ENCODE measurements at places on chromosomes 4 and X.

DNA sequence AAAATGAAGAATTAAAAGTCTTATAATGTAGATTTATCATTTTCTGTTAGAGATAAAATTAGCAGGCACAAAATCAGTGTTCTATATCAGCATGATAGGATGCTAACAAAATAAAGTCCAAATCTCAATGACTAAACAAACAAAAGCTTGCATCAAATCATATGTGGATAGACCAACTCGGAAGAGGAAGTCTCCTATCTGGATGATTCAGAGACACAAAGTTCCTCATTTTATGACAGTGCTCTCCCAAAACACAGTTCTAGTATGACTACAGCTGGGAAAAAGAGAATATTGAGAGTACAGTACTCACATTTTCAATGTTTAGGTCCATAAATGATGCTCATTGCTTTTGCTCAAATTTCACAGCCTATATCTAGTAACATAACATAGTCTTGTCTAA is 376.1 kb upstream of the CTSO start:
- no peak for DNase-seq

DNA sequence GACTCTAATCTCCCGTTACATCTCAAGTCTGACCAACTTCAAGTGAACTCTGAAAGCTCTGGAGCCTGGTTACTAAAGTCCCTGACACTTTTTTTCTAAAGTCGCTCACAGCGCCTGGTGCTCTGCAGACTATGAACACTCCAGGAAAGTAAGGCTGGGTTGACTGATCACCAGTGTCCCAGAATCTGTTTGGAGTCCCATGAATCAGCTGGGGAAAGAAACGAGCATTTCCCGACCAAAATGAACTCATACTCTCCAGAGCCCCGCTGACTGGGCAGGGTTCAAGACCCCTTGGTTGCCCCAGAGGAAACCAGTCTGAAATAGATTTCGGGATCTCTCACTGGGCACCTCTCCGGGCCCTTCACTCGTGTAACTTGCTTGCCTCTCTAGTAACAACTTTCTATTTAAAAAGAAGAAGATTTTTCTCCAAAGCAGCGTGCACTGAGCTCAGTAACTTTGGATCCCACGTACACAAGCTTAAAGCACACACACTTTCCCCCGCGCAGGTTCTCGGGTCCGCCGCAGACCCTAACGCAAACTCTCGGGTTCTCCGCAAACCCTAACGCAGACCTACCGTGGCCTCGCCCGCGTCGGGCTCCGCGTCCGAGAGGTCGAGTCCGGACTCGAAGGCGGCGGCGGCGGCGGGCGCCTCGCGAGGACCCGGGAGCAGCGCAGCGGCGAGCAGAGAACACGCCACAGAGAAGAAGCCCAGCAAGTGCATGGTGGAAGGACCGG is 964 bp downstream of the VEGFC start:
- DNase-seq = peak; percentile 37

DNA sequence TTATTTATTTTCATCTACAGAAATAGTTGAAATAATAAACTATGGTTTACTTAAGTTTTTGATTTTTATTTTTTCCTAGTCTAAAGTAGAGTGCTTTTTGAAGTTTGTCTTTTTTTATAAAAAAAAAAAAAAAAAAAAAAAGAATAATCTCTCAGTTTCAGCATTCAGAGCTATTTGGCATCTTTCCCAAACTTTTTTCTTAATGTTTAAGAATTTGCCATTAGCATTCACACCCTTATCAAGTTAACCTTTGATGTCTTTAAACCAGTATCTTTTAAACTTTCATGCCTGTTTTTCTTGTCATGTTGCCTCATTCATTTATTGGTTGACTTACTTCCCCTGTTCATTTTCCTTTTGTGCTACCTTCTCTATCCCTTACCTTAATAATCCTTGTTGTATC is 60.9 kb upstream of the FHDC1 start:
- DNase-seq = no peak

GRCh38 chr4:54941994-54942552 is 183.3 kb downstream of the KDR start:
- peak; percentile 30 for DNase-seq

GRCh38 chr4:46258431-46258830 is 131.5 kb downstream of the GABRA2 start:
- no peak for DNase-seq

GRCh38 chrX:16479206-16479869 is 170.6 kb upstream of the S100G start:
- no peak for DNase-seq

GRCh38 chrX:103779141-103779789 is 2.6 kb downstream of the PLP1 start:
- no peak for DNase-seq

DNA sequence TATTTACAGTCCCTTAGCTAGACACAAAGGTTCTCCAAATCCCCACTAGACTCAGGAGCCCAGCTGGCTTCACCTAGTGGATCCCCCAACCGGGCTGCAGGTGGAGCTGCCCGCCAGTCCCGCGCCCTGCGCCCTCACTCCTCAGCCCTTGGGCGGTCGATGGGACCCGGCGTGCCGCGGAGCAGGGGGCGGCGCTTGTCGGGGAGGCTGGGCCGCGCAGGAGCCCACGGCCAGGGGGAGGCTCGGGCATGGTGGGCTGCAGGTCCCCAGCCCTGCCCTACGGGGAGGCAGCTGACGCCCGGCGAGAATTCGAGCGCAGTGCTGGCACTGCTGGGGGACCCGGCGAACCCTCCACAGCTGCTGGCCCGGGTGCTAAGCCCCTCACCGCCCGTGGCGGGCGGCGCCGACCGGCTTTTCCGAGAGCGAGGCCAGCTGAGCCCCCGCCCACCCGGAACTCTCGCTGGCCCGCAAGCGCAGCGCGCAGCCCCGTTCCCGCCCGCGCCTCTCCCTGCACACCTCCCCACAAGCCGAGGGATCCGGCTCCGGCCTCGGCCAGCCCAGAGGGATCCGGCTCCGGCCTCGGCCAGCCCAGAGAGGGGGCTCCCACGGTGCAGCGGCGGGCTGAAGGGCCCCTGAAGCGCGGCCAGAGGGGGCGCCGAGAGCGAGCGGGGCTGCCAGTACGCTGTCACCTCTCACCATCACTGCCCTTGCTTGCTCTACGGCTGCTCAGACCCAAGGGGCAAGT is 39.4 kb downstream of the WFS1 start:
- DNase-seq = no peak
